ENCODE measurements at places on chromosomes 2 and 18. TPM values are rescaled to one million over a fixed set of nuclear protein-coding genes. Genes with fewer than 3 reads are reported as not detected.

GRCh38 chr2:72271766-72272641, 124.3 kb upstream of the CYP26B1 start:
- no peak for DNase-seq

DNA sequence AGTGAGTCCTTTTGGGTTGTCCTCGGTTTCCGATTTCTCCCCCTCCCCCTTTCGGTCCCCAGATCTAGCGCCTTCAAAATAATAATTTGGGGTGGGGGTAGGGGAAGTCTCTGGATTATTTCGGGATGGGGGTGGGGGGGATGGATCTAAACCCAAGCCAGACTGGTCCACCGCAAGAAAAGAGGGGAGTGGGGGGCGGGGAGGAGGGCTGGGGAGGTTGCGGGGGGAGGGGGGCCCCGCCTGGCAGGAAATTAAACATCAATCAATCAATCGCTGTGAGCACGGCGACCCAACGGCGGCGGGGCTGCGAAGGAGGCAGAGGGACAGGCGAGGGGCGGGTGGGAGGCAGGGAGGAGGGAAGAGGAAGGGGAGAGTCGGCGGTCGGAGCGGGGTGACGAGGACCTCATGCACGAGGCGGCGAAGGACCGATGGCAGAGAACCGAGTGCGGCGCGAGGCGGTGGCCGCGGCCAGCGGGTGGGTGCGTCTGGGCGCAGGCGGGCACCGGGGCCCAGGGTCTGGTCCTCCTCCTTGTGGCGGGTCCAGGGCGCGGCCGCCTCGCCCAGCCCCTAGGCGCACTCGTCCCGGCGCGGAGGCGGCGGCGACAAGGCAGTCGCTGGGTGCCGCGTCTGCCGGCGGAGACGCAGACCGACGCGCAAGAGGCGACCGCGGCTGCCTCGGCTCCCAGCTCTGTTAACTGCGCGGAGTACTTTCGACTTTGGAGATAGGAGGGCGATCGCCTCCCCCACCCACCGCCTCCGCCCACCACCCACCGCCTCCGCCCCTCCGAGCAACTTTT, 468 bp upstream of the SATB2 start:
- DNase-seq: no peak

- DNase-seq: no peak
These were observed 26.9 kb downstream of the ICA1L start for GRCh38 chr2:202844656-202845055.

DNA sequence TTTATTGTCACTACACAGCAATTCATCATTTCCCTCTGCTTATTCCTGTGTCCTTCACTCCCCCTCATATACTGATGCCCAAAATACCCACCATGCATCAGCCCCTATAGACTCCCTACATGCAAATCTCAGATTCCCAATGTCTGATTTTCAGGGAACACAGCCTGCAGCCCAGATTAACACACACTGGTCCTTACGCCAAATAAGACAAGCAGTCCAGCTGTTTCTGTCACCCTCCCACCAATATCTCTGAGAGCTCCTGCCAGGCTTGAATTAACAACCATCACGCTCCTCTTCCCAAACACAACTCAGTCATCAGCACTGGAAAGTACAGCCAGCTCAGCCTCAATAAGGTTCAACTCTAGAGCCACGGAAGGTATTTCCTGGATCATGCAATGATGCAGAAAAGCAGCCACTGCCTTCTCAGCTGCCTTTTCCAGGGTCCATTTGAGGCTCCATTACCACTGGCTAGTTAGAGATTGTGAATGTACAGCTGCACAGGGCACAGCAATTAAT, 39.0 kb upstream of the SLC35F5 start:
- DNase-seq: no peak

DNA sequence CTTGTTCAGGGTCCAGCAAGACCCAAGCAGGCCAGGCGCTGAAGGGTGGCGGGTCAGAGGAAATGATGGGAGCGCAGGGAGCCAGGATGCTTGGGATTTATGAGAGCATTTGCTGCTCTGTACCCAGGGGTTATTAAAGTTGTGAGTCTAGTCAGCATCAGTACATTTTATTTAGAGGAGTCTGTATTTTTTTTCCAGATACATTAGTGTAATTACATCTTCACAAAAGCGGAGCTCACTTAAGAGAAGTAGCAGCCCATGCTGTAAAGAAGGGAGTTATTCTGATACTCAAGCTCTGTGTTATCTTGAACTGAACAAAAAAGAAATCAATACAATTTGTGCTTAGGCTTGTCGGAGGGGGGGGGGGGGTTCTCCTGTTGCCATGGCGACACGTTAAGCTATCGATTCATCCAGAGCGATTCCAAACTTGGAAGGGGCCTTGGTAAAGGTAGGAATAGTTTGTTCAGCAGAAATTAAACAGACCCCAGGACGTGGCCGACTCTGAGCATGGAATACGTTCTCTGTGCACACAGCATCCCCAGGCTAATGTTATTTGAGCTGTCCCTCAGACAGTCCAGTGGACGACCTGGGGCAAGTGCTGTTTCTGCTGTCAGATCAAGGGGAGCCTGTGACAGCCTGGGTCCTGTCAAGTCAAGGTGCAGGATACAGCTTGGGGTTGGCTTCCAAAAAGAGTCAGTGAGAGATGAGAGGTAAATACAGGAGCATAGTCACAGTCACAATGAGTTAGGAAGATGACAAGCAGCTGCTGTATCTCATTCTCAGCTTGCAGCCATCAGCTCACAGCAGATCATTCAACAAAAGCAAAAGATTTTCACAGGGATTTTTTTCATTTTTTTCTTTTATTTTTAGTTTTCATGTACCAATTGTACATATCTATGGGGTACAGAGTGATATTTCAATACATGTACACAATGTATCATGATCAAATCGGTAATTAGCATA, 387.6 kb downstream of the DCDC2C start:
- no peak for DNase-seq

GRCh38 chr18:58051765-58052460, 7.9 kb downstream of the NEDD4L start:
- DNase-seq: no peak

TTC31 gene
- 11.8 TPM for total RNA-seq

EN1 gene
- not detected for total RNA-seq

MC5R gene
- 0.74 TPM for total RNA-seq
